CD4-positive, alpha-beta T cell treated with Interleukin-10 for 1 hour (primary cell): ENCODE measurements at places on chromosomes 11 and 22.

- no peak for DNase-seq
Observed at GRCh38 chr22:32799496-32799895, 2.0 kb upstream of the TIMP3 start.

GRCh38 chr11:115656669-115657068, 152.5 kb upstream of the CADM1 start:
- DNase-seq, result no peak

- no peak for DNase-seq
Observed at GRCh38 chr11:87338046-87338639, 300.4 kb downstream of the TMEM135 start.

- no peak for DNase-seq
Observed at GRCh38 chr22:50148166-50148500, 22.4 kb upstream of the PANX2 start.

DNA sequence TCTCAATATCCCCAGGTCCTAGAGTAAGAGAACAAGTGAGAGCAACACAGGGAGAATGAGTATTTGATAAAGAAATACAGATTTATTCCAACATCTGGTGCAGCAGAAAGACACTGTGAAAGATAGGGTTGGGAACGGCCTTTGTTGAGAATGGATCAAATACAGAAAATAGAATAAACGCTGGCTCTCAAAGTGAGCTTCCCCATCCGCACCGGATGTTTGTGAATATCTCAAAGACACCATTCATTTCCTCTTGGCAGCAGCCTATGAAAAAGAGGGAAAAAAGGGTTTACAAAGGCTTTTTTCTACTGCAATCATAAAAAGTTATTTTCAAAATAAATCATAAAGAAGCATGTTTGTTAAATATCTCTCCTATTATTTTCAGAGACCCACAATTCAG, 279.3 kb downstream of the CASP12 start:
- no peak for DNase-seq

GRCh38 chr11:77401486-77402217, 72.2 kb downstream of the PAK1 start:
- DNase-seq, result no peak

GRCh38 chr11:123238297-123238696, 43.2 kb upstream of the CLMP start:
- no peak for DNase-seq

- no peak for DNase-seq
Observed at GRCh38 chr22:43995798-43996169, 28.3 kb upstream of the PARVB start.

GRCh38 chr11:111091321-111091938, 154.1 kb upstream of the POU2AF2 start:
- no peak for DNase-seq

GRCh38 chr11:107931206-107931605, 3.0 kb downstream of the RAB39A start:
- no peak for DNase-seq

GRCh38 chr11:85955531-85955930, 100.3 kb downstream of the CCDC83 start:
- DNase-seq, result no peak

GRCh38 chr22:49585461-49586243, 242.0 kb downstream of the BRD1 start:
- no peak for DNase-seq

GRCh38 chr11:56906683-56907148, 82.0 kb upstream of the OR5AK2 start:
- DNase-seq, result no peak

GRCh38 chr11:69221086-69221485, 65.4 kb downstream of the SMIM38 start:
- no peak for DNase-seq

GRCh38 chr11:113681282-113681681, 24.8 kb downstream of the TMPRSS5 start:
- no peak for DNase-seq

DNA sequence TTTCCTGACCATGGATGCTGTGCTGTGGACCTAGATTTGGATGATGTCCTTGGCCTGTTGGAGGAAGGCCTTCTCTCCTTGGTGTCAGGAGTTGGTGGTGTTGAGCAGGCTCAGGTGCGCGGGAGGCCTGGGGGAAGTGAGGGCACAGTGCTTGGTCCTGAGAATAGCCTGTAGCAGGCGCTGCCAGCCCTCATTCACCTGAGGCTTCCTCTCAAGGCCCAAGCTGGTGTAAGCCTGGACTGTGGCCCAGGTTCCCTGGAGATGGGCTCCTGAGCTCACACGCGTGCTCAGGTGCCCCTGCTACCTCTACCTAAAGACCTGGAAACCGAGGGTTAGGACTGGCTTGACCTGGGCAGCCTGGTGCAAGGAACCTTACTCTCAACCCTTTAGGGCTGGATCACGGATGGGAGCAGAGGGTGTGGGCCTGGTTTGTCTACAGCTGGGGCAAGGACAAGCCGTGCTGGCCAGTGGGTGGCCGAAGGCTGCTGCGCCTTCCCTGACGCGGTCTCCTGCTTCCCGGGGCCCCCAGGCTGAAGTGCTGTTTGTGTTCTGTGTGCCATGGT, 7.8 kb upstream of the GRAMD4 start:
- DNase-seq, result no peak

DNA sequence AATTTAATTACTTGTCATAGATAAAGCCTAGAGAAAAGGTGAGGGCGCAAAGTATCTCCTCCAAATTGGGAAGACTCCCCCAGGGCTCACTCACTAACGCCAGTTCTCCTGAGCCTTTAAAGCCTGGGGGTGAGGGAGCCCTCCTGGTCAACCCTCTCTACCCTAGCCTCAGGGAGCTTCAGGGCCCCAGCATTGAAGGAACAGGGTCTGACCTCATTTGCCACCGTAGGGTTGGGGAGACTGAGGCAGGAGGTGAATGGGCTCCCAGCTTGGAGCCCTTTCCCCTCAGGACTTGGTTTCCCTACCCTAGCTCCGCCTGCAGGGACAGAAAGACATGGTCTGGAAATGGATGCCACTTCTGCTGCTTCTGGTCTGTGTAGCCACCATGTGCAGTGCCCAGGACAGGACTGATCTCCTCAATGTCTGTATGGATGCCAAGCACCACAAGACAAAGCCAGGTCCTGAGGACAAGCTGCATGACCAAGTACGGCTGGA, 1.7 kb downstream of the FOLR2 start:
- no peak for DNase-seq

GRCh38 chr11:131178020-131178419, 192.4 kb upstream of the NTM start:
- DNase-seq, result no peak

DNA sequence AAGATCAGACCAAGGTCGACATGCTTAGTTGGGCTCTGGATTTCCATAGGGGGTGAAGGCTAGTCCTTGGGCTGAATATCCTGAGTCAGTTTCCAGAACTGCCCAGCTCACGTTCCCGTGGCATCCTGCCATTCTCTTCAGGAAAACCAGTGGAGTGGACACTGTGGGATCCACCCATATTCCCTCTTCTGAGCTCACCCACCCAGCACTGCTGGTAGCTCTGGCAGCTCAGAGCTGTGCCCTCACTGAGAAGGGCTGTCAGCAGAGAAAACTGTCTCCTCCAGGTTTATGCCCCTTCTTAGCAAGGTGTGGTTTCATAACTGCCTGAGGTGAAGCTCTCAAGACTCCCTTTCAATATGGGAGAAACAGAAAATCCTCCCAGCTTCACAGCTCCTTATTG, 111.7 kb downstream of the GGTLC2 start:
- no peak for DNase-seq

- no peak for DNase-seq
Observed at GRCh38 chr11:101917226-101917625, 904 bp upstream of the ANGPTL5 start.

DNA sequence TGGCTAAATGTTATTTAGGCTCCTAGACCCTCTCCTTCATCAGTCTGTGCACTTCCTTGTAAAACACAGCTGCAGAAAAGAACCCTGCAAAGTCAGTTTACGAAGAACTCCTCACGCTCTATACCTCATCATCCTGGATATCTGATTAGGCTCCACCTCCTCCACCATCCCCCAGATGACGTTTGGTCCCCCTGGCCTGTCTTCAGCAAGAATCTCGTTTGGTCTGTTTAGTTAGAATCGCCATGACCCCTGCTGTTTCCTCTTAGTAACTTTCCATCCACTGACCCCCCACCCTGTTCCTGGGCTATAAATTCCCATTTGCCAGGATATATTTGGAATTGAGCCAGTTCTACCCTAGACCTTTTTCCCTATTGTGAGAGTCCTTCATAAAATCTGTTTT, 214.1 kb downstream of the OPCML start:
- DNase-seq, result no peak

- no peak for DNase-seq
Observed at GRCh38 chr11:44404301-44404700, 94.4 kb upstream of the ALX4 start.

DNA sequence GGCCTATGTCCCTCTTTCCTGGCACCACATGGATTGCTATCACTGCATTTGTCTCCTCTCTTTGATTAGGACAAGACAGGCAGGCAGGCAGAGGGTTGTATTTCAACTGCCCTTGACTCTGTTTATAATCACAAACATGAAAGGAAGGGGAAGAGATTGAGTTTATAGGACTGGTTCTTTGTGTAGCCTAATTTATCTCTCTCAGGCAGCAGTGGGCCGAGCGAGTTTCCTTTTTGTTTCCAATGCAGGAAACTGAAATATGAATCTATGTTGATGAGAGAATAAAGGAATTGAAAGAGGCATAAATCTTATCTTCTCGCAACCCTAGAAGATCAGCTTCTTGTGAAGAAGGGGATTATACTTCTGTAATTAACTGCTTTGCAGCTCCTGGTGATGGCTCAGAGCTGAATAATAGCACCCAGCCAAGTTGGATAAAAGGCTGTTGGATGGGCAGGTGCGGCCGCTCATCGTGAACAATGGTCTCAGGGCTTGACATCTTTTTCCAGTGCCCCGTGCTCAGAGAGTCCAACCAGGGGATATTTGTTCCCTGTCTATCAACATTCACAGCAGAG, 80.6 kb upstream of the SYT13 start:
- no peak for DNase-seq

DNA sequence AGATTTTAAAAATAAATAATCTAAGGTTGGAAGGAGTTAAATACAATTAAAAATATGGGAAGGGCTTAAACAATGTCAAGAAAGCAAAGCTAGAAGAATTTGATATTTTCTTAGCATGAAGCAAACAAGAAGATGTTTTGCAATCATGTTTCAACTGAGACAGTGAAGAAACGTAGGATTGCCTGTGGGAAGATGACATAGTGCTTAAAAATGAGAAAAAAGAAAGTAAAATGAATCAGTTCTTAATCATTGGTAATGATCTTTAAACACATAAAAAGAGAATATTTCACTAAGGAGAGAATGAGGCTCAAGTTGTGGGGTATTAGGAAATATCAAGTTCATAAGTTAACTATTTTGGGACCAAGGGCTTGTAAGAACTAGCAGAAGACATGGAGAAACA, 855.0 kb downstream of the METTL15 start:
- no peak for DNase-seq

GRCh38 chr11:87443707-87444106, 406.0 kb downstream of the TMEM135 start:
- no peak for DNase-seq

DNA sequence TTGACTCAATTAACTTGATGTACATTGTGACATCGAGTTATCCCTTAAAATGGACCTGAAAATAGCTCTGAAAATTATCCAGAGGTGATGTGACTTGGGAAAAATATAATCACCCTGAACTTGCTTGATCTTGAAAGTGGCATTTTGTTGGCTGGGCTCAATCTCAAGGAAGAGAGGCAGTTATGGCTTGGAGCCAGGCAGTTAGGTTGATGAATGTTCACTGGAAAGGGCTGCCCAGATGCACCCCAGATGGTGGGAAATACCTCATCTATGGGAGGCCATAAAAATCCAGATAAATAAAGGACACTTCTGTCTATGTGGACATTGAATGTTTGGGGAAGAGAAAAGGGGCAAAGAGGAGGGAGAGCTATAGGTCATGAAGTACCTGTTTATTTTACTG, 55.7 kb upstream of the OR5AN1 start:
- no peak for DNase-seq

DNA sequence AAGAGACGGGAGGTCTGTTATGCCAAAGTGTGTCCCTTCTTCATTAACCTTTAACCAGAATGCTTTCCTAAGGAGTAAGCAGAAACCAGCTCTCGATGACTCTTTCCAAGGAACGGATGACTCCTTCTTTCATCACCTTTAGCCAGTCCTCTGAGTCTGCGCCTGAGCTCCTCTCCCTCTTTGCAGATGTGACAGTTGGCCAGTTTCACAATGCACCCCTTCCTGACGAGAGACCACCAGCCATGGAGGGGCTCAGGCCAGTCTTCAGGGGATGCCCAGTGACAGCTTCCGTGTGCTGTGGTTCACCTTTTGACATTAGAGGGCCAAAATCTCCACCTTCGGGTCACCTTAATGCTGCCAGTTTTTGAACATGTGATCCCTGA, 826.1 kb downstream of the TBC1D22A start:
- DNase-seq, result no peak

DNA sequence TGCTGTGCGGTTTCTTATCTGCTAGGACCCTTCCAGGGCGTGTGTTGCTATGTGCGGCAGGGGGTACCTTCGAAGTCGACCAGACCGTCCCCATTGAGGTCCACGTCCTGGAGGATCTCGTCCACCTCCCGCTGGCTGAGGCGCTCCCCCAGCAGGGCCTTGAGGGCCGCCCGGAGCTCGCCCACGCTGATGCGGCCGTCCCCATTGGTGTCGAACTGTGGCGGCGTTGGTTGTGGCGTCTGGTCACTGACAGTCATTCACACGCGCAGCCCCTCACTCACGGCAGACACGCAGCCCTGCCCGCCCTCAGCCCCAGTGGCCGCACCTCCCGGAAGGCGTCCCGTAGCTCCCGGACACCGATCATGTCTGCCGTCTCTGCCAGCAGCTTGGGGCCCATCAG, 3.5 kb downstream of the CABP2 start:
- no peak for DNase-seq

DNA sequence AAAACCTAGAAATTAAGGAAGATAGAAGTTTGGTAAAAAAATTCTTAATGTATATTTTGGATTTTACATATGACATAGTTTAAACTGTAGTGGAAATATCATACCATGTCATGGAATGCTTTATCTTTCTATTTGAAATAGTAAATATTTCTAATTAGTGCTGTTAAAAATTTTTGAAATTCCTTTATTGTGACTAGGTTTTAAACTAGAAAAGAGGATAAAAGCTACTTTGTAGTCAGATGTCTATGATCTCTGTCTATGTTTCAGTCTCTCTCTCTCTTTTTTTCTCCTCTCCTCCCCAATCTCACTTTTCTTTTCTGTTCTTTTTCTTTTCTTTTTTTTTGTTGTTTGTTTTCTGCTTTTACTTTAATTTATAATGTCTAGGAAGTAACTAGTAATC, 226.2 kb downstream of the TMEM135 start:
- DNase-seq, result no peak

GRCh38 chr11:61121192-61121831, 19.0 kb downstream of the CD5 start:
- no peak for DNase-seq
